GM03348 (cell line): ENCODE measurements at places on chromosomes 2 and 18.

DNA sequence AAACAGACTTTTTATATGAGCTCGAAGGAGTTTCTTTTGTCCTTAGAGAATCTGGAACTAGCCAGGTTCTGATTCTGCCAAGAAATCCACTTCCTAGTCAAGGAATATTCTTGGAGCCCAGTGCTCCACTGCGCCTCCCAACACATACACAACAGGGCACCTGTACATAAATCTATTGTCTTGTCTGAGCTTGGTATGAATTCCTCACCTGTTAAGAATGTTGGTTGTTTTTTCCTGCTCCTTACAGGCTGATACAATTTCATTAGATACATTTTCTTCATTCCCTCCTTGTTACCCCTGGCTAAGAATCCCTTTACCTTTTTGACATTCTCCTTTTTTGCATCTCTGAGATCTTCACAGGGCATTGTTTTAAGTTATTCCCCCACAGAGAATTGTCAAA is 56.0 kb upstream of the FZD7 start:
- no peak for DNase-seq

- peak; percentile 2 for DNase-seq
Measured at GRCh38 chr2:149586898-149587219, 716 bp downstream of the MMADHC start.

DNA sequence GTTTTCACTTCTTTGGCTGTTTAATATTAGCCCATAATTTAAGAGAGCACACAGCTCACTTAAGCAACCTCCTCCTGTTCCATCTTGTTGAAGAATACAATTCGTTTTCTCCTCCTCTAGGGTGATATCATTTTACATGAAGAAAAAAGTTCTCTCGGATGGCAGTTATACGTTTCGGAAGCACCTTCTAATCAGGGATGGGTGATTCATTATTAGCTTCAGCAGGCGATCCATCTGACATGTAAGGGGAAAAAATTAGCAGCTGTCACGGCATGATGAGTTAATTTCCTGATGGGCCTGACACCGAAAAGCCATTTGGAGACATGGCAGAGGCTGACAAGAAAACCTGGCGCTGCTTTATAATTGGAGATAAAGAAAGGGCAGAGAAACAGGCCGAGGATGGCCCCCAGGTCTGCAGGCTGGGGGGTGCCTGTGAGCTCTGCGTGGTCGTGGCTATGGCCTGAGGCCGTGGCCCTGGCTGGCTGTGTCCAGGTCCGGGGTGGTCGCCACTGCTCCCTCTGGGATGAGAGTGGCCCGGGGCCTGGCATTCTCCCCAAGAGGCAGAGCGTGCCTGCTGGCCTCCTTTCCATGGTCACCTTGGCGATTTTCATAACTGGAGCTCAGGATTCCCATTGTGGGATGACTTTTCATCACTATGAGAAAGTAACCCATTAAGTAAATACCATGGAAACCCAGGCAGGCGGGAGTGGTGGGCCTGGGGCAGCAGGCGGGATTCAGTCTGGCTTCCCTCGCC is 140.1 kb downstream of the PTGR3 start:
- DNase-seq: no peak

GRCh38 chr2:60567919-60568768 is 14.7 kb upstream of the BCL11A start:
- DNase-seq: no peak

GRCh38 chr2:38742797-38743559 is 8.2 kb downstream of the SRSF7 start:
- no peak for DNase-seq

GRCh38 chr2:75476761-75477160 is 84.0 kb downstream of the EVA1A start:
- DNase-seq: peak; percentile 16
